ENCODE measurements at places on chromosomes 2 and 18. TPM values are rescaled to one million over a fixed set of nuclear protein-coding genes. Genes with fewer than 3 reads are reported as not detected.

CTDP1 gene
- 18.6 TPM for total RNA-seq

DNA sequence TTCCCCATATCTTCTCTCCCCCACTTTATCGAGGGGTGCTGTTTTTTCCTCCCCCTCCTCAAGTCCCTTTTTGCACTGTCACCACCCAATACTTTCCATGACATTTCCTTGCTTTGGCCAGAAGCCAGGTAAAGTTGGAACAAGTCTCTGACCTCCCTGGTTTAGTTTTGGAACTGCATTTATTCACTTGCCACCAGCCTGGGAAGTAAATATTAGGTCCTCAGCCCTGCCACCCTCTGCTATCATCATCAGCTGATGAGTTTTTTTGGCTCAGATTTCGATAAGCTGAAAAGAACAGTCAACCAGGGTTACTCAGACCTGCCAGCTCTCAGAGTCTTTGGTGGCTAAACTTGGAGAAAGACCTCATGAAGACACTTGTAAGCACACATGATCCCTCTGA, 47.0 kb downstream of the DHRS9 start:
- no peaks in the 10 kb centered on the region for H3K27me3 ChIP-seq
- DNase-seq = no peak
- no peak overlapping the region for H3K27ac ChIP-seq
- no peaks in the 10 kb centered on the region for H3K4me1 ChIP-seq
- no peaks in the 10 kb centered on the region for H3K36me3 ChIP-seq
- H3K4me3 ChIP-seq = no peak overlapping the region

TUBB8B gene
- not detected for total RNA-seq

EIF2AK2 gene
- 61.2 TPM for total RNA-seq

- no peaks in the 10 kb centered on the region for H3K4me1 ChIP-seq
- H3K27ac ChIP-seq = no peak overlapping the region
- H3K27me3 ChIP-seq = no peaks in the 10 kb centered on the region
- DNase-seq = no peak
Observed at GRCh38 chr2:143125717-143126116, 3.5 kb upstream of the ARHGAP15 start.

DNA sequence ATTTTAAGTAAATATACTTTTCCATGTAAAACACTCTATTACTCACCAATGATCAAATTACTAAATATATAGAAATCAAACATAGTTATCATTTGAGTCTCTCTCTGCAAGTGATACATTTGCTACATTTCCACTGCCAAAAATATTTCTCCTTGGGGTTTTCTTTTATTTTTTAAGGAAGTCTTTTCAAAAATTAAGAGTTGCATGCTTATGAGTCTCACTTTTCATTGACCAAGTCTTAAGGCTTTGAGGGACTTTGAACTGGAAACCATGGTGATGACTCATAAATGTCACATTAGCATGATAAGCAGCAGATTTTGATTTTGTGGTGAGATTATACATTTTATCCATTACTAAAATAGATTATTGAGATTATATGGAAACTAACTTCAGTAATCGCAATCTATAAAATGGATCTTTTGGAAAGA, 152.9 kb downstream of the FAM124B start:
- no peak overlapping the region for H3K4me3 ChIP-seq
- H3K27ac ChIP-seq = no peak overlapping the region
- H3K36me3 ChIP-seq = no peaks in the 10 kb centered on the region
- no peaks in the 10 kb centered on the region for H3K27me3 ChIP-seq
- DNase-seq = no peak

DNA sequence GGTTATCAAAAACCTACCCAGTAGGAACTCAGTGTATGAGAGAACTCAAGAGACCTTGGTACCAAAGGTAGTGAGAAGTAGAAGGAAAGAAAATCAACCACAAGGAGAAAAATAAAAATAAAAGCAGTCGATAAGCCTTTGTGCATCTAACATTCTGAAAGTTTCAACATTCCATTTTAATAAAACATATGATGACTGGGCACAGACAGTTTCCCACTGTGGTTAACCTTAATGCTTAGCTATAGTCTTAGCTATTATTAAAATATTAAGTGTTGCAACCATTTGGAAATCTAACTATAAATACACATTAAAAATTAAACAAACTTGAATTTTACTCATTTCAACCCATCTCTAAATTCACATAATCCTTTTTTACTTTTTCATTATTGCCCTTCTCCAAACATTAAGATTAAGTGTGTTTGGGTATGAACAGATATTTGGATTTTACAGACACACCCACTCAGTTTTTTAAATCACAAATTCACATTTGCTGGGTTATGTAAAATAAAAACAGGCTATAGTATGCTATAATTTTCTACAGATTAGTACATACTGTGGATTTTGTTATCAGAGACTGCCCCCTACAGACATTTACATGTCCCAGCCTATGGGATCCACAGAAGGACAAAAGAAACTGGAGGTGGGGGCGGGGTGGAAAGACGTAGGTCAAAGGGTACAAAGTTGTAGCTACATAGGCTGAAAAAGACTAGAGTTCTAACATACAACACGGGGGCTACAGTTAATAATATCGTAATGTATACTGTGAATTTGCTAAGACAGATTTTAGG, 32.8 kb downstream of the SRBD1 start:
- no peak overlapping the region for H3K27ac ChIP-seq
- no peaks in the 10 kb centered on the region for H3K4me1 ChIP-seq
- H3K36me3 ChIP-seq = 0 out of 2 replicates have a peak, but pooled peaks cover 3% of the 10 kb centered on the region
- H3K4me3 ChIP-seq = no peak overlapping the region
- no peak for DNase-seq

PROM2 gene
- total RNA-seq = 147 TPM

Measured in PC-9 (cell line).